Central memory CD4-positive, alpha-beta T cell (primary cell): ENCODE measurements at places on chromosomes 5 and 9.
A peak's percentile ranks its signal among the peaks of the same experiment; 100 is the strongest.

- DNase-seq: no peak
Measured at GRCh38 chr9:115364991-115365390, 247.0 kb upstream of the TNC start.

- DNase-seq: peak; percentile 24
Measured at GRCh38 chr5:177472460-177473442, 683 bp downstream of the DBN1 start.

- no peak for DNase-seq
Measured at GRCh38 chr5:8288897-8289516, 420.1 kb downstream of the MTRR start.

DNA sequence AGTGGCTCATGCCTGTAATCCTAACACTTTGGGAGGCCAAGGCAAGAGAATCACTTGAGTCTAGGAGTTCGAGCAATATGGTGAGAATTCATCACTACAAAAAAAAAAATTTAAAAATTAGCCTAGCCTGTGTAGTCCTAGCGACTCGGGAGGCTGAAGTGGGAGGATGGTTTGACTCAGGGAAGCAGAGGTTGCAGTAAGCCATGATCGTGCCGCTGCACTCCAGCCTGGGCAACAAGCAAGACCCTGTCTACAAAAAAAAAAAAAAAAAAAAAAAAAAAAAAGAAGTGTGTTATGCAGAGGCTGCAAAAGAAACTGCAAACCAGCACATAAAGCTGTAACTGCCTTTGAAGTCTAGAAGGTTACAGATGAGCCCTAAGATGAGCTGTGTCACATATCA lies 116.9 kb upstream of the SLC1A3 start:
- no peak for DNase-seq

DNA sequence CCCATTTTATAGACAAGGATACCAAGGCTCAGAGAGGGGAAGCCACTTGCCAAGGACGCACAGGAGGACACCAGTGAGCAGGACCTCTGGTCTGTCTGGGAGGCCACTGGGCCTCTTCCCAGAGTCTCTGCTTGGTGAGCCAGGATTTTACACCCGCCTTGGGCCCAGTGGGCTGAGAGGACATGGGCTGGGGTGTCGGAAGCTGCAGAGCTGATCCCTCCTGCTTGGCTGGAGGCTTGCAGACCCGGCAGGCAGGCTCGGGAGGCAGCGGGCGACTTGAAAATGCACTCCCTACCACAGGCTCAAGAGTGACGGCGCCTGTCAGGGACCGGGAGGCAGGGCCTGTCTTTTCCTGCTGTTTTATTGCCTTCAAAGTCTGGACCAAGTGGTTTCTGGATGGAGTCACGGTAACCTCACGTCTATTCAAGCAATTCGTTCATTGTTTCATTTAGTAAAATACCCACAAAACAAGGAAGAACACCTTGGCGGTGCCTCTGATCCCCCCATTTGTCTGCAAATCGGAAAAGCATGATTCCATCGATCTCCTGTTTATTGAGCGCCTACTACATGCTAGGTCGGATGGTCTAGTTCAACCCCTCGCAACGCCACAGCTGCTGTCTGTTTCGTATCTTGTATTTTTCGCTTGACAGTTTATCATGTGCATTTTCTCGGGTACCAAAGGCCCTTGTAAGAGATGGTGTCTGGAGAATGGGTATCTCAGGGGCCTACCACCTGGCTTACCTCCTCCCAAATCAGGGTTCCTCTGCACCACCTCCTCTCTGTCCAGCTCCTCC lies 108.1 kb upstream of the IER5L start:
- no peak for DNase-seq

GRCh38 chr5:50547303-50547702 lies 106.2 kb upstream of the EMB start:
- DNase-seq: no peak

- DNase-seq: no peak
Measured at GRCh38 chr5:100550531-100551051, 15.4 kb downstream of the FAM174A start.

GRCh38 chr5:35319333-35320002 lies 89.2 kb upstream of the PRLR start:
- DNase-seq: no peak

DNA sequence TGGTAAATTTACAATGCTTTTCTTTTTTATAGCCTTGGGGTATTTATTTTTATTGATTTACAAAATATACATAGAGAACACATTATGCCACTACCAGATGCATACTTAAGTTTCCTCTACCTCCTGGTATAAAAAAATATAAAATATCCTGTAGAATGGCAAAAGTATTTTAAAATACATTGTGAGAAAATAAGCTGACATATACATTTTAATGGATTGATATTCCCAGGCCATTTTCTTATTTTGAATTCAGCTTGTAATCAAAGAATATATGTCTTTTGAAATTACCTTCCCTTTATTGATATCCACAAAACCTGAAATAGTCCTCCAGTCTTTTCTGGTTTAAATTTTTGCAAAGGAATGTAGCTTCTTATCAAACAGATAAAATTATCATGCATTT lies 923.9 kb downstream of the CDH18 start:
- DNase-seq: no peak

DNA sequence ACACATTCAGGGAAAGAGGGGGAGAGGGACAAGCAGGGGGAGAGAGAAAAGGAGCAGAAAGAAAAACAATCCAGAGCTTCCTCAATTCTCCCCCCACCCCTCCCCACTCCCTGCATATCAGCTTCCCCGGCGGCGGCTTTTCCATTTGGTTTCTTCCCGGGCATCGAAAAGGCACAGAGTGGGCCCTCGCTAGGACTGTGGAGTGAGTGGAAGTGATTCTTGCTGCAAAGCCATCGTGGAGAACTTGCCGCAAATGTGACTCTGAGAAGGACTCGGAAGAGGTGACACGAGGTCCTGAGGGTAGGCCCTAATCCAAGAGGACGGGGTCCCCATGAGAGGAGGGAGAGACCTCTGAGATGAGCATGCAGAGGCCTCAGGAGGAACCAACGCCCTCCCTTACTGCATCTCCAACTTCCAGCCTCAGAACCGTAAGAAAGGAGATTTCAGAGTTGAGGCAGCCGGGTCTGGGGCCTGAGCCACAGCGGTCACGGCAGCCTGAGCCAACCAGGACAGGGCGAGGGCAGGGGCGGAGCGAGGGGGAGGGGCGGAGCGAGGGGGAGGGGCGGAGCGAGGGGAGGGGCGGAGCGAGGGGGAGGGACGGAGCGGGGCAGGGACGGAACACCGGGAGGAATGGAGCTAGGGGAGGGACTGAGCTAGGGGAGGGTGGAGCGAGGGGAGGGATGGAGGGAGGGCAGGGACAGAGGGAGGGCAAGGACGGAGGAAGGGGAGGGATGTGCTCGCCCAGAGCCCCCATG lies 21.2 kb upstream of the SARDH start:
- DNase-seq: no peak

- no peak for DNase-seq
Measured at GRCh38 chr9:99980598-99980997, 74.1 kb downstream of the STX17 start.

DNA sequence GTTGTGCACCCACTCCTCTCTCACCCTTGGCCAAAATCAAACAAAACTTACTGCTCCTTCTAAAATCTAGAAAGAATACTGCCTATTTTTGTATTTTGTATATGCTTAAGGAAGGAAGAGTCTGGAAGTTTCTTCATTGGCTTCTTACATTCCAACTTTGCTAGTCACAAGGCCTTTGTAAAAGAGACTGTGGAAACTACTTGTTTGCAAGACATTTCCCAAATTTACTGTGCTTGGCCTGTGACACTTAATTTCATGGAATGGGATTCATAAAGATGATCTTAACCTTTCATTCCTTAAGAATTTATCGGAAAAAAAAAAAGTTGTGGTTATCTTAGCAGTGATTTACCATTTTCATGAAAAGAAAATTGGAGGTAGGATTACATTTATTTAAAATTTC lies 208.9 kb downstream of the VPS13A start:
- DNase-seq: no peak

- no peak for DNase-seq
Measured at GRCh38 chr5:132389585-132390286, 20.2 kb downstream of the SLC22A5 start.

- no peak for DNase-seq
Measured at GRCh38 chr9:101487443-101487840, 46.2 kb upstream of the RNF20 start.

GRCh38 chr5:108472237-108472636 lies 90.3 kb upstream of the FBXL17 start:
- no peak for DNase-seq
